Nucleus accumbens (tissue), 56 donors: ENCODE measurements at places on chromosomes 16 and 17.
A peak's percentile ranks its signal among the peaks of the same experiment; 100 is the strongest.

- DNase-seq: no peak
Observed at GRCh38 chr16:84178146-84178765, 8.6 kb downstream of the TAF1C start.

DNA sequence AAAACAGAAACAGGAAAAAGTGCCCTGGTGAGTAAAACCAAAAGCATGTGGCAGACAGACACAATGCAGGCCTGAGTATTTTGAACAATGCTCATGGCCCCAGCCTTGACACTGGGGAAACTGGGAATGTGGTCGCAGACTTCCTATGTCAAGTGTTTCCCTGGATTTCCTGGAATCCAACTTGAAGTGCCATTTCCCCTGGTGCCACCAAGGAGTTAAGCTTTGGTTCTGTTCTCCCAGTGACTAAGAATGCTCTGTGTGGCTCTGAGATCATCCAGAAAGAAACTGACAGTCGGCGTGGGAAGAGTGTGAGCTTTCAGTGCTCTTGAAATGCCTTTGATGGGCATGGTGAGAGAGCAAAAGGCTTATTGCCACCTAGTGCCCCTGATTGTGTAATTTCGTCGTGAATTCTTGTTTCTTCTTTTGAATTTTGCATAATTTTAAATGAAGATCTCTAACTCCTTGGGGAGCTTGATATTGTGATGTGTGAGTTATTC lies 96.0 kb downstream of the YPEL2 start:
- no peak for DNase-seq

- no peak for DNase-seq
Observed at GRCh38 chr16:89784406-89784805, 32.0 kb downstream of the FANCA start.

GRCh38 chr16:3112058-3112880 lies at the start of gene ZNF205:
TSS of gene ZNF205 (plus strand) at chr16:3112586. CDS start at chr16:3113431, 845 bp downstream.
- DNase-seq: peak; percentile 68

DNA sequence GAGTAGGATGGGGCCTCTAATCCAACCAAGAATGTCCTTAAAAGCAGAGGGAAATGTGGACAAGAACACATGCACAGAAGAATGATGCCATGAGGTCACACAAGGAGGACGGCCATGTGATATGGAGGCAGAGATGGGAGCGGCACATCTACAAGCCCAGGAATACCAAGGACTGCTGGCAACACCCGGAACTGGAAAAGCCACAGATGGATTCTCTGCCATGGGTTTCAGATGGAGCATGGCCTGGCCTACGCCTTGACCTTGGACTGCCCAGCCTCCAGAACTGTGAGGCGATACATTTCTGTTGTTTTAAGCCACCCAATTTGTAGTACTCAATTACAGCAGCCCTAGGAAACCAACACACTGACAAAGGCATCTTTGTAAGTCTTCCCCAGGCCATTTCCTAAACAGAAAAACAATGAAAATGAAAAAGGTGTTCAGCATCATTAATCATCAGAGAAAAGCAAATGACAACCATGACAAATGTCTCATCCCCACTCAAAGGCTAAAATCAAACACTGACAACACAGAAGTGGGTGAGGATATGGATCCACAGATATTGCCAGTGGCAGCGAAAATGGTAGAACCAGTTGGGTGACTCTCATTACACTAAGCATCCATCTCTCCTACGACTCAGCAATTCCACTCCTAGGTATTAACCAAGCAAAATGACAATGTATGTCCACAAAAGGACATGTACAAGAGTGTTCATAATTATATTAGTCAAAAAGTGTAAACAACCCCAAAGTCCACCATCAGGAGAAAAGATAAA lies 76.9 kb upstream of the CNEP1R1 start:
- DNase-seq: no peak

- no peak for DNase-seq
Observed at GRCh38 chr16:11675561-11676511, 7.6 kb downstream of the SNN start.

DNA sequence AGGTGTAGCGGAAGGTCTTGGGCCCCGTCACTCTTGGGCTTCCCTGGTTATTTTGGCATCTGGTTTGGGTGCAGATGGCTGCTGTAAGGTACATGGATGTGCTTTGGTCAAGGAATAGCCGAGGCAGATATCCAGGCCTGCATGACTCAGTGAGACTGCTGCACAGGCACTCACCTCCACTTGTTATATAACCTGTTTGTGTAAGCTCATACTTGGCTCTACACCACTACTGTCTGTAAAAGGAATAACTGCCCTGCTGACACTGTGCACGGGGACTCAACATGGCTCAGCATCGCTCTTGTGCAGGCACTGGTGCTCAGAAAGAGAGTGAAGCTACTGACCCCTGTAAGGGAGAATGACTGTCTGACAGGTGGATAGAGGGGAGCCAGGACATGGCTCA lies 42.3 kb upstream of the ARL4D start:
- DNase-seq: no peak

- no peak for DNase-seq
Observed at GRCh38 chr16:56226187-56226586, 34.9 kb downstream of the GNAO1 start.

- DNase-seq: no peak
Observed at GRCh38 chr17:9037736-9038135, 16.4 kb downstream of the NTN1 start.

DNA sequence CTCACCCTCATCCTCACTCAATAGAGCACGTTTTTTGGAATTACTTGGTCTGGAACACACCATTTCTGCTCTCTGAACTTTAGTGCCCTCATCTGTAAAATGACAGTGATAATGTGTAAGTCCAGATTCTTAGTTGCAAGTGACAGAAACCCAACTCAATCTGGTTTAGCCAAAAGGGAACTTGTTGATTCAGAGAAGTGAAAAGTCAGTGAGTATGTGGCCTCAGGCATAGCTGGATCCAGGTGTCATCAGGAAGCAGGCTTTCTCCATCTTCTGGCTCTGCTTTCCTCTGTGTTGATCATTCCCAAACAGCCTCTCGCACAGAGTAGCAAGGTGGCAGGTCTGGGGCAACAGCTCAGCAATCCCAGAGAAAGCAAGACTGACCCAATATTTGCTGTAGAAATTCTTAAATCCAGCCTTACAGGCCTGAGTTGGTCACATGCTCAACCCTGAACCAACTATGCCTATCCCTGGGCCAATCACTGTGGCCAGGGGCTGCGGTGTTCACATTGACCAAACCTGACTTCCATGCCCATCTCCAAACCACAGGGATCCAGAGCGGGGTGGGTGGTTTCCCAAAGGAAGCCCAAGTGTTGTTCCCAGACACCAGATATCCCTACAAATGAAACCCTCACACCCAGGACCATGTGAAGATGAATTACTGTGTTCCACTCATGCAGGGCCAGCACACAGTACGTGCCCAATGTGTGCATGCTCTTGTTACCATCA lies 23.3 kb upstream of the ALKBH5 start:
- DNase-seq: no peak

DNA sequence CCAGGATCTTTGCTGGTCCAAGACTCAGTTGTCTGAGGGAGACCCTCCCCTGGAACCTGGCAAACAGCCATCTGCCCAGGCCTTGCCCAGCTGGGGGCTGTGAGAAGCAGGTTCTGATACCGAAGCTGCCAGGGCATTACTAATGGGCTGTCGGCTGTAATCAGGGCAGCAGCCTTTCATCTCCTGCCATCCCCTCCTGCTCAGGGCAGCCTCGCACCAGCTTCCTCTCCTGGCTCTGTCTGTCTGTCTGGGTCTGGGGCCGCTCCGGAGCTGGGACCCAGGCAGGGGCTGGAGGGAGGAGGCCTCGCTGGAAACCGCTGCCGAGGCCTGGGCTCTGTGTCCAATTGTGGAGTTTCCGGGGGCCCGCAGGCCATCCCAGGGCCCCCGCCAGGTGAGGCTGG lies 21.6 kb upstream of the BRD7 start:
- no peak for DNase-seq
